ENCODE measurements at places on chromosomes 6 and 20.

DNA sequence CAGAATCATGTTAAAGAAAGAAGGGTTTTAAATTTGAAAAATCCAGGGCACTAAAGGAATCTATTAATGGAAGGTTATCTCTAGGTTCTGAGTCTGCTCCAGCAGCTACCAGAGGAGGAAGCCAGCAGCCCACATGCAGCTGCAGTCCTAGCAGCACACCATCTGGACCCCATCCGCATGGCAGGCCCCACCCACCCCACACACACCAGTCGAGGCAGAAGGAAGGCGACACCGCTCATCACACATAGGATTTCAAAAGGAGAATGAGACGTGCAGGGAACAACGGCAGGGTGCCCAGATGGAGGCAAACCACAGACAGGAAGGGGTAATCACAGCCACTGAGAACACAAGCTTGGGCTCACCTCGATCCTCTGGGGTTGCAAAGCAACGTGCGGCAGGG lies 78.9 kb downstream of the GINS1 start:
- no peak for DNase-seq

DNA sequence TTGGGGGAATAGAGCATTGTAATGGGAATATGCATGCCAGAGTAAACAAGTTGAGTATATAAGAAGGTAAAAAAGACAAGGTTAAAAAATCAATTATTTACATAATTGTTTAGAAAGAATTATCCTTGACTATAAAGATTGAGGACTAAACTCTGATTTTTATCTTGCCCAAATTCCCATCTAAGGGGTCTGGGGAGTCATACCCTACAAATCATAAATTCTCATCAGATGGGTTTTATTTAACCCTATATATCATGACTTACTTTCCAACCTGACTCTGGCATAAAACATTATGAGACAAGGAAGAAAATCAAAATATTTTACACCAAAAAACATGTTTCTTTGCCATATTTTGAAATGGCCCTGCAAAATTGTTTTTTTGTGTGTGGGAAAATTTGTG lies 12.7 kb downstream of the OR2B2 start:
- DNase-seq, result no peak

DNA sequence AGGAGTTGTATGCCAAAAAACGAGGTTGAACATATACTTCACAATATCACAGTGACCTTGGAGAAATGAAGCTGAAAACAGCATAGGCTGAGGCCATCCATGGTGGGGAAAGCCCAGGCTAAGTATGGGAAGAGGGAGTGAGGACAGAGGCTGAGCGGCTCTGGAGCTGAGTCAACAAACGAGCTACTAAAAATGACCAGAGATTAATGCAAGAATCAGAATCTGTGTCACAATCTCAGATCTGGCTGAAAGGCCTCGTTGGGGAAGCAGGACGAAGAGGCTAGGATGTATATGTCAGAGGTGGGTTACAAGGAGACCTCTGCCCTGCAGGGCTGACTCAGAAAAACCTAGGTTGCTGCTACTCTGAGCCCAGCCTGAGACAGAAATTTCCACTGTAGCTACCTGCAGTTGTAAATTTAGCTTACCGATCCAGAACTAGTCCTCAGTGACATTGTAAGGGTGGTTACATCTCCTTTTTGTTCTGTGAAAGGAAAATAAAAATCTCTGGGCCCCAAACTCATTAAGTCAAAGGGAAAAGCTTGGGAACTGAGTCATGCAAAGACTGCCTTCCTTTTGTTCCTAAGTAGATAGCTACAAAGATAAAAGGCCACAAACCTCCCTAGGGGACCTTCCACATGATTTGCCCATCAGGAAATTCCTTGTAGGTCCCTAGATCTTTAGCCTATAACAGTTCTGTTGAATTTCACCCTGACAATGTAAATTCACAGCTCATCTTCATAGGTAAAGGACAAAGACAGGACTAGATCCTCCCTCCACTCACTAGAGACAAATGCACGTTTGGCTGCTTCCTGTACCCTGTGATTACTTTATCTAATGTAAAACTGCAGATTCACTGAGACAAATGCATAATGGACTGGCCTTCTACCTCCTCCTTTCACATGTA lies 8.5 kb upstream of the TUBB2A start:
- no peak for DNase-seq

DNA sequence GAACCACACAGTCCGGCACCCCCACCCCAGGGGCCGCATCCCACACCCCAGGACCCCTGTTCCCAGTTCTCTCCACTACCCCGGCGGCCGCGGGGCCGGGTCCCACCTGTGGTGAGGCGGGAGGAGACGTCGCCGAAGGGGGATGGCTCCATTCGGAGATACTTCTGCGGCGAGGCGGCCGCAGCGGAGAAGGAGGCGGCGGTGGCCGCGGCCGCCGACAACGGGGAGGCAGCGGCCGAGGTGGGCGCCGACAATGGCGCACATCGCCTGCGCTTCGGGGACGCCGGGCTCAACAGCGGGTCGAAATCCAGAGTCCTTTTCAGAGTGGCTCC lies 723 bp downstream of the AKIRIN2 start:
- no peak for DNase-seq

- DNase-seq, result no peak
Measured at GRCh38 chr6:10580570-10580969, 59.4 kb downstream of the GCNT2 start.

DNA sequence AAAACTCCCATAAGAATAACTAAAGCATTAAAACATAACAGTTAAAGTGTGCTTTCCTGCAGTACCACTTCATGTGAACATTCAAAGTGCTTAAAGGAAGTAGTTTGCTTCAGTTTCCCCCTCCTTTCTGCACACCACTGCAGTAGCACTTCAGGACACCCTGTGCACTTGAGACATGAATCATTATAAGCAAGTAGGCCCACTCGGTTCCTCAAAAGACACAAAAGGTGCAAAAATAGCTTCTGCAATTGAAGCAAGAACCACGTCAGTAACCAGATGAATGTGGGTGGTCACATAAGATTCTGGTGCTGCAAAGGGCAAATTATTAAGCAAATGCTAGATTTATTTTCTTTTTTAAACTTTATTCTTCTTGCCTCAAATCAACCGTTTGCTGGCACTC lies 160.6 kb downstream of the HIVEP2 start:
- no peak for DNase-seq

DNA sequence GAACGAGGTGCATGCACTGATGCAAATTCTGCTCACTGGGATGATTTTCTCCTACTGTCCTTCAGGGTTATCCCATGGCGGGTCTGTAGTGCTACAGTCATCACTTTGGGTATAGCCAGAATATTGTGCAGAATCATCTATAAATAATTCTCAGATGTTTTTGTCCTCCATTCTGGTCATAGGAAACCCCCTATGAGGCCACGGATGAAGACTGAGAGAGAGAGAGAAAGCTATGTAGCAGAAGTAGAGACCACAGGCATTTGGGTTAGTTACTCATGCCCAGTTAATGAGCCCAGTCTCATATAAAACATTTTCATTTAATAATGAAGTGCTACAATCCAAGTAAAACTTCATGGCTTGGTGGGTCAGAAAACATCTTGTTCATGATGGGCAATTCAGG lies 145.1 kb upstream of the PLN start:
- no peak for DNase-seq

GRCh38 chr6:79607000-79607399 lies 24.1 kb upstream of the SH3BGRL2 start:
- no peak for DNase-seq

DNA sequence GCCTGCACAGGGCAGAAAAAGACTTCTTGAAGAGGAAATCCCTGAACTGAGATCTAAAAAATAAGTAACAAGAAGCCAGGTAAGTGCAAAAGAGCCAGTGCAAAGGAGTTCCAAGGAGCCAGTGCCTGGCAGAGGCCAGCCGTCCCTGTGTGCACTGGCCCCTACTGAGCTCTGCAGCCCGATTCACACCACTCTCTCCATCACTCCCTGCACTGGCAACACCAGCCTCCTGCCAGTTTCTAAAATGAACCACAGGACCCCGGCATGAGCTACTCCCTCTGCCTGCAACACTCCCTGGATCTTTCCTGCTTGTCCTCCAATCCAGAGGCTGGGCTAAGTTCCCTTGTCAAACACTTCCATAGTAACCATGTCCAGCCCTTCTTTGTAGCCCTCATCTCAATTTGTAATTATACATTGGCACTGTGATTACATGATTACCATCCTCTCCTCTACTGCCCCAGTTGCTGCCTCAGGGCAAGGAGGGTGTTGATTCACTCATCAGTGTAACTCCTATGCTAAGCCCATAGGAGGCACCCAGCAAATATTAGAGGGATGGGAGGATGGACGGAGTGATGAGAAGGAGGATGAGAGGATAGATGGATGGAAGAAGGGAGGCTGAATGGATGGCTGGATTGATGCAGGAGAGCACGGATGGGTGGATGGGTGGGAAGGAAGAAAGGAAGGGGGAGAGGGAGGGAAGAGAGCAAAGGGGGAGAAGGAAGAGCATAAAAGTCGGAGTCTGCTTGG lies 49.3 kb downstream of the SIRPA start:
- no peak for DNase-seq

GRCh38 chr6:7975764-7976146 lies 65.2 kb upstream of the TXNDC5 start:
- no peak for DNase-seq

- DNase-seq, result no peak
Measured at GRCh38 chr20:51833326-51833725, 31.0 kb upstream of the SALL4 start.

DNA sequence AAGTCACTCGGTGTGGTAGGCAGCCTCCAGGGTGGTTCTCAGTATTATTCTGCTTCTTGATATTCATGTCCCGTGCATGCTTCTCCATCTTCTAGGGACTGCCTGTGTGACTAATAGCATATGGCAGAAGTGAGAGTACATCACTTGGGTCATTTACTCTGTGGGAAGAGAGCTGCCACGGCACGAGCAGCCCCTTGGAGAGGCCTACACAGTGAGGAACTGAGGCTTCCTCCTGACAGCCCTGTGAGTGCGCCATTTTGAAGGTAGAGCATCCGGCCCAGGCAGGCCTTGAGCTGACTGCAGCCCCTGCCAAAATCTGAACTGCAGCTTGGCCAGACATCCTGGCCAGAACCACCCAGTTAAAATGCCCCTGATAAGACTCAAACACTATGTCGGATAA lies 17.3 kb upstream of the MCUR1 start:
- no peak for DNase-seq

- DNase-seq, result no peak
Measured at GRCh38 chr6:136477548-136477947, 72.7 kb downstream of the MAP7 start.

DNA sequence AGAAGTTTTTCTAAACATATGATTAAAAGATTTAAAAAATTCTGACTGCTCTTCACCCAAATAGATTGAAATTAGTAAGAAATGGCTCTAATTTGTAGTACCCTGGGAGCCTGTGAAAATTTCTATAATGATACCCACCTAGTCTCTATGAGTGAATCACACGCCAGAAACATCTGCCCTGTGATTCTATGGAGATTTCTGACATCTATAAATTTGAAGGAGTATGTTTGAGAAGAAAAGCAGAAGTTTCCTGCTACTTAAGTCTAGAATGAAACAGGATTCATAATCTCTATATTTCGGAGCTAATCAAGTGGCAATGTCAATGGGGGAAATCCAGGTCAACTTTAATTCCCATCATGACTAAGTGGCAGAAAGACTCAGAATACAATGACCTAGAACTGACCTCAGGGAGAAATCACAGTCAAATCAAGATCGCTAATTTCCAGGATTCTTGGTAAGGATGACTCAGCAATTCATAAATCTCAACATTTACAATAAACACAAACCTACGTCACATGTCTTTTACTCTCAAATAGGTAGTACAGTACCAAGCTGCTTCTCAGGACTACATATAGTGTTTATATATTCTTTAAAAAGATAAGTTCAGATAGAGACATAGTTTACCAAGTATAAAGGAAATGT lies 186.2 kb upstream of the TNFAIP3 start:
- DNase-seq, result no peak

DNA sequence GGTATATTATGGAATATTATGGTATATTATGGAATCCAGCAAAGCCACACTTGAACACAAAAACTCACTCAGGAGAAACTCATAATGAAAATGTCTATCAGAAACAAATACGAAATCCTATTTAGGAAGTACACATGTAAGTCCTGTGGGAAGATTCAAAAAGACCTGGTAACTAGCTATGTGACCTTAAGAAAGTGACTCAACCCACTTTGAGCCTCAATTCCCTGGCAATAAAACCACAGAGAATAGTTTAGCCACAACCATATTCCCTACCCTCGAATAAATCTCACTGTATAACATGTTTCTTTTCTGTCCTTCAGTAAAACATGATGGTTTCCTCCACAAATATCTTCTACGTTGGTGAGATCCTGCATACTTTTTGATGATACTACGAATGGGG lies 56.4 kb downstream of the ZMYND8 start:
- DNase-seq, result no peak

DNA sequence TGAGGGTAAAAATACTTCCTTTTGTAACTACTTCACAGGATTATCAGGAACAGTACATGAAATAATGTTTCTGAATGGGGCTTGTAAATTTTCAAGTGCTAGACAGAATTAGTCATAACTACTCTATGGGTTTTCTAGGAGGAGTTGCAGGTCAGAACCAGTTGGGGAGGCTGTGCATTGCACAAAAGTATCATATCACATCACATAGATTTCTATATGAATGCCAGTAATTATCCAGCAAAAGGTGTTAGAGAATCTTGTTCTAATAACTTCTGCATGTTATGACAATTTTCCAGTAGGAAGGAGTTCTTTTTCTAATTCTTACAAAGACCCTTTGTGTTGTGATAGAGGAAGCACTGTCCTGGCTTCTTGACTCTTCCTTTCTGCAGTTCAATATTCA lies 551.6 kb downstream of the COL12A1 start:
- no peak for DNase-seq

DNA sequence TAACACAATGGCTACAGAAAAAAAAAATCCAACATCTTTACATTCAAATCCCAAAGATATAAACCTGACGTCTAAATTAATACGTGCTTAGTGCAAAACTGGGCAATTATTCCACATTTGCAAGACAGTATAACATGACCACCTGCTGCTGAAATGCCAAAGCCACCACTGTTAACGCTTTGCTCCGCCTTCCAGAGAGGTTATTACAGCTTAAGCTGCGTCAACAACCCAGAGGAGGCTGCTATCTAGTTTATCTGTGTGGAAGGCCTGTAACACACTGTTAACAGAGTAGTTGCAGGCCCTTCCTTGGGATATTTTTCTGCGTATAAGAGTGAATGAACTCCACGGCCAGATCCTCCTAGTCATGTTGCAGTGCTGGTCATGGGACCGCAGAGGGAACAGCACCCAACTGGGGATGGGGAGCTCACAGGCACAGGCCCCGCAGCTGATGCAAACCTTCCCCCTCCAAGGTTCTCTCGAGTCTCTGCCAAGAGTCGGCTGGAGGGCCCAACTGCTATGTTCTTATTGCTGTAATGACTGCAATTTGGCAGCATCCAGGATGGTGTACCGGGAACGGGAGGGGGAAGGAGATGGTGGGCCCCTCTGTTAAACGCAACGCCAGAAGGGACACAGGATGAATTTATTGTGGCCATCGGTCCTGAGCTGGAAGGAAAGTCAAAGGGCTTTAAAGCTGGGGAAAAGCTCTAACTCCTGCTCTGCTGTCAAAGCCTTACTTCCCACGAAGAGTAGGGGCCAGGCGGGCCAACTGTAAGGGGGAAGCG lies 993 bp upstream of the NCOA7 start:
- no peak for DNase-seq

GRCh38 chr20:19552221-19553180 lies 205.6 kb upstream of the RIN2 start:
- no peak for DNase-seq

GRCh38 chr6:107634324-107635056 lies 144.6 kb downstream of the SOBP start:
- DNase-seq, result no peak

GRCh38 chr6:146592451-146592850 lies 6.3 kb upstream of the ADGB start:
- no peak for DNase-seq

GRCh38 chr20:63175038-63175895 lies 40.7 kb downstream of the YTHDF1 start:
- DNase-seq, result no peak

- no peak for DNase-seq
Measured at GRCh38 chr20:33656010-33656782, 5.9 kb upstream of the C20orf144 start.
